ENCODE measurements at places on chromosomes 2 and 18.

DNA sequence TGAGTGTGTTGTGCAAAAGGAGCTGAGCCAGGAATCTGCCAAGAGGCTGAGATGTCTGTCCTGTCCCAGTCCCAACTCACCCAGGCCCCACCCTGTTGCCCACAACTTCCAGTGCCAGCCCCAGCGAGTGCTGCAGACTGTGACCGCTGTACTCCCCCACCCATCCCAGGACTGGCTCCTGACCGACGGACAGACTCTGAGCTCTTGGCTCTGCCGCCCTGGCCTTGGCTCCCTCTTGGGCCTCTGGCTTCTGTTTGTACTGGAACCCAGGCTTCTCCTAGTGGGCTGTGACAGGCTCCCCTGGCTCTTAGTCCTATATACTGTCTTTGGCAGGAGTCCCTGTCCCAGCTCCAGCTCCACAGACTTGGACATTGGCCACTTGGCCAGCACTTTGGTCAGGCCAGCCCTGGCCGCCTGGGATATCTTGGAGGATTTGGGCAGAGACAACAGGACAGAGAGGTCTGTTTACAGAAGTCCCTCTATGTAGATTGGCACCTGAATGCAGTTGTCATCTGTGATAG, 41.1 kb downstream of the ACOXL start:
- no peak for DNase-seq

DNA sequence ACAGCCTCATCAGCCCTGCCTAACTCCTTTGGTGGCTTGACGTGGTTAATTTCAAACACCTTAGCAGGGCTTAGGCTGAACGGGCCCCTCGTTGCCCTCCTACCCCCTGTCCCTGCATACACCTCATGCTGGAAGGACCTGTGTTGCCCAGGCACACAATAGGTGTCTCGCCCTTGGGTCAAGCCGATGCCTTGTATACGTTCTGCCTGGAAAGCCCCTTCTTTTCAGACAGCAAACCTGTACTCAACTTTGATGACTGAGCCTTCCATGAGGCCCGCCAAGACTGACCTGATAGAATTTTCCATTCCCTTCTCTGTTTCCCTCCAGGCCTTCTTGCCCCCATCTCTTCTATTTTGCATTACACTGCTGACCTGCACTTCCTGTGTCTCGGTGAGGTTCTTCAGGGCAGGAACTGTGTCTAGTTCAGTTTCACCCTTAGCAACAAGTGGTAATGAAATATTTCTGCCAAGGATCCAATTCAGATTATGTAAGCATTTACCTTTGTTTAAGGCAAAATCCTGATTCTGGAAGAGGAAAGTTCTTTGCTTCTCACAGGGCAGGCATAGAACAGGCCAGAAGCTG, 7.9 kb downstream of the GREB1 start:
- no peak for DNase-seq

GRCh38 chr2:120669121-120669952, 66.3 kb upstream of the GLI2 start:
- DNase-seq, result no peak

GRCh38 chr18:9996094-9996493, 82.3 kb downstream of the VAPA start:
- DNase-seq, result no peak

- DNase-seq, result no peak
These were observed 490.9 kb downstream of the STK39 start for GRCh38 chr2:167756446-167756845.

- no peak for DNase-seq
These were observed 8.4 kb upstream of the PXDN start for GRCh38 chr2:1752751-1753150.

GRCh38 chr18:24127735-24128134, 11.1 kb upstream of the CABYR start:
- no peak for DNase-seq

DNA sequence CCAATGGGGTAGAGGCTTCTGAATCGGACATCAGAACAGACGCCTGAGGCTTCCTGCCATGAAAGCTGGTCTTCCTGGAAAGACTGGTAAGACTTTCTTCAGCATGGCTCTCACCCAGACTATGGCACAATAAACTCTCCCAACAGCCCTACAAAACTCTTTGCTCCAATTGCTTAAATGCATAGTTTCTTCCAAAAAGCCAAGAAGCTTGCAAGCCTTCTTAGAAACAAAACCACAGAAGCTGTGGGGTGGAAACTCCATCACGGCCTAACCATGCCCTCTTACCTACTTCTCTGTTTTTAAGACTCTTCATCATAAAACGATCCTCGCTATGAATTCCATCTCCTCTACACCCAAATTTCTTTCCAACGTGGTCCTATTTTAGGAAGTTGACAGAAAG, 48.2 kb downstream of the PAX8 start:
- no peak for DNase-seq

GRCh38 chr2:184067502-184067901, 530.8 kb upstream of the ZNF804A start:
- no peak for DNase-seq

GRCh38 chr2:135890835-135891234, 14.6 kb upstream of the MCM6 start:
- no peak for DNase-seq

- no peak for DNase-seq
These were observed 1.9 kb upstream of the UXS1 start for GRCh38 chr2:106195981-106196380.

GRCh38 chr2:43226955-43227829, 786 bp upstream of the ZFP36L2 start:
- peak; percentile 45 for DNase-seq

GRCh38 chr18:48813833-48814489, 136.8 kb downstream of the SMAD7 start:
- no peak for DNase-seq

DNA sequence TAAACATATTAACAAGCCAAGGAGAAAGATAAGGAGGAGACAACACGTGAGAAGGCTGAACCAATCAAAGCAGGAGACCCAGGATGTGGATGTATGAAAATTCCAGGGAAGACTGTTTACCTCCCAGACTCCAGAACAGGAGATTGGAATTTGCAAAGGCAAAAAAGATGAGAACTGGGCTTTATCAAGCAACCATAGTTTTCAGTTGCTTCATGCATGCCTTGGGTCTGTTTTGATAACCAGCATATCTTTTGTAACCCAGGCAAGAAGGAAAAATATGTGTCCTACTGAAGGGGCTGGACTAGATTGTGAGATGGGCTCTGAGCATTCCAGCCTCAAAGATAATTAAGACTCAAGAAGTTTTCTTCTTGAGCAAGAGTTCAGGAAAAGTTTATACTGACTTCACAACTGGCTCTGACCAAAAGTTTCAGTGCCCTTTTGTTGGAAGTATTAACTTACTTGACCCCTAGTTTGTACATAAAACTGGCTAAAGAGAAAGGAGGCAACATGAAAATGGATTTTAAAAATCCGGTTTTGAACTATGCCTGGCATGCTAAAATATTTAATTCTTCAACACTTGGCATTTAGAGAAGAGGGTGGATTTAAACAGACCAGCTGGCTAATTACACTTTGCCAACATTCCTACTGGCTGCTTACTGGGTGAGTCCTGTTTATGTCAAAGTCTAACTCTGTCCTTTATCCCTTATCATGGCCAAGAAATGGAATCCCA, 79.3 kb upstream of the CD28 start:
- no peak for DNase-seq

DNA sequence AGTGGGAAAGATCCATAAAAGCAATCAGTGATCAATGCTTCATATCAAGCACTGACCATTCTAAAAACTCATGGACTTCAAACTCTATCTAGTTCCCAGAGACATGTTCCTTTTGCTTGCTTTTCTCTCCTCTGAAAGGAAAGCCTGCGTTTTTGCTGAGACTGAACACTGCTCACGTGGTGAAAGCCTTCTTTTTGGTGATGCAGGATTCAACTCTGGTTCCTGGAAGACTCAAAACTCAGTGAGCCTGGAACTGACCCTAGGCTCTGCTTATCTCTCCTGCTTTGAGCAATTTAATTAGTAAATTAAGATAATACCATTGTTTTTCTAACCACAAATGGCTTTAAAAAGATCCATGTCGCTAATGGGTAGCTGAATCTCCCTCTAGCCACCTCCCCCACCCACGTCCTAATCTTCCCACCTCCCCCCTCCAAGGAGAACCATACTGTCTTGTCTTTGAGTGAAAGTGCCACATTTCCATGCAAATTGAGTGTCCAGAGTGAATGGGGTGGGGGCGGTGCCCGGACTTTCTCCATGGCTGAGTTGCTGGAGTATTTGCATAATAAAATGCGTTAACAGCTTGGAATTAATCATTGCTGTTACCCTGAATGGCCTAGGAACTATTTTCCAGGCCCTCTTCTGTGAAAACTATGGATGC, 130.5 kb downstream of the BCL11A start:
- no peak for DNase-seq

DNA sequence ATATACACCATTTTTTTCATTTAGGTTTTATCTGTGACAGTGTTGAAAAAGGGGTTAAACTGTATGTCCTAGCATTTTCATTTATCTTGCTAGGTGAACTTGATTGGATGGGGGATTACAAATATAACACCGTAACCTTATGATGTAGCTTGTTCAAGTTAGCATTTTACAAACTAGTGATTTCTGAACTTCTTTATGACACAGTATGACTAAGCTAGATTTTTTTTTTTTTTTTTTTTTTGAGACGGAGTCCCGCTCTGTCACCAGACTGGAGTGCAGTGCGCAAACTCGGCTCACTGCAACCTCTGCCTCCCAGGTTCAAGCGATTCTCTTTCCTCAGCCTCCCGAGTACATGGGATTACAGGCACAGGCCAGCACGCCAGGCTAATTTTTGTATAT, 47.1 kb downstream of the KCMF1 start:
- DNase-seq, result no peak

- no peak for DNase-seq
These were observed 336.6 kb upstream of the SALL3 start for GRCh38 chr18:78643004-78643403.
